Liver (tissue), 10 donors: ENCODE measurements at places on chromosomes 2 and 18. TPM values are rescaled to one million over a fixed set of nuclear protein-coding genes. Genes with fewer than 3 reads are reported as not detected.

Gene AQP12A
- total RNA-seq, result not detected

Gene HMSD
- total RNA-seq, result not detected

DNA sequence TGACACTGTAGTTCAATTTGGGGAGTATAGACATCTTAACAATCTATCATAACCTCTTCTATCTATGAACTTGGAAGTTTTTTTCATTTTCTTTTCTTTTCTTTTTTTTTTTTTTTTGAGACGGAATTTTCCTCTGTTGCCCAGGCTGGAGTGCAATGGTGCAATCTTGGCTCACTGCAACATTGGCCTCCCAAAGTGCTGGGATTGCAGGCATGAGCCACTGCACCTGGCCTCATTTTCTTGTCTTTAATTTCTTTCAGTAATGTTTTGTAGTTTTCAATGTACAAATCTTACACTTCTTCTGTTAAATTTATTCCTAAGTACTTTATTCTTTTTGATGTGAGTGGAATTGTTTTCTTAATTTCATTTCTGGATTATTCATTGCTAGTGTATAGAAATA is 14.6 kb downstream of the ASAP2 start:
- DNase-seq, result no peak

- no peak for DNase-seq
Measured at GRCh38 chr2:175525975-175526374, 344.5 kb upstream of the ATP5MC3 start.

- no peak for DNase-seq
Measured at GRCh38 chr2:238597638-238598528, 171.2 kb downstream of the ASB1 start.
